Ascending aorta (tissue), 2 donors: ENCODE measurements at places on chromosomes 2 and 18. TPM values are rescaled to one million over a fixed set of nuclear protein-coding genes. Genes with fewer than 3 reads are reported as not detected.

UGT1A9 gene
- not detected for total RNA-seq

PIK3C3 gene
- 24.1 TPM for total RNA-seq

RETREG2 gene
- total RNA-seq, result 83.5 TPM

TTN gene
- 7.6 TPM for total RNA-seq

PLEK gene
- 1.5 TPM for total RNA-seq

TNP1 gene
- not detected for total RNA-seq

DLGAP1 gene
- 2.0 TPM for total RNA-seq

TRIM43 gene
- not detected for total RNA-seq

CHST9 gene
- 0.21 TPM for total RNA-seq

POTEI gene
- total RNA-seq, result not detected

STARD6 gene
- not detected for total RNA-seq

SLC8A1 gene
- total RNA-seq, result 5.6 TPM
